ENCODE measurements at places on chromosomes 5 and 9. TPM values are rescaled to one million over a fixed set of nuclear protein-coding genes. Genes with fewer than 3 reads are reported as not detected.

The SLC6A18 gene
- total RNA-seq: not detected

GRCh38 chr5:11269515-11269914, 508.5 kb upstream of the DAP start:
- DNase-seq: no peak

The DOK3 gene
- 51.4 TPM for total RNA-seq

DNA sequence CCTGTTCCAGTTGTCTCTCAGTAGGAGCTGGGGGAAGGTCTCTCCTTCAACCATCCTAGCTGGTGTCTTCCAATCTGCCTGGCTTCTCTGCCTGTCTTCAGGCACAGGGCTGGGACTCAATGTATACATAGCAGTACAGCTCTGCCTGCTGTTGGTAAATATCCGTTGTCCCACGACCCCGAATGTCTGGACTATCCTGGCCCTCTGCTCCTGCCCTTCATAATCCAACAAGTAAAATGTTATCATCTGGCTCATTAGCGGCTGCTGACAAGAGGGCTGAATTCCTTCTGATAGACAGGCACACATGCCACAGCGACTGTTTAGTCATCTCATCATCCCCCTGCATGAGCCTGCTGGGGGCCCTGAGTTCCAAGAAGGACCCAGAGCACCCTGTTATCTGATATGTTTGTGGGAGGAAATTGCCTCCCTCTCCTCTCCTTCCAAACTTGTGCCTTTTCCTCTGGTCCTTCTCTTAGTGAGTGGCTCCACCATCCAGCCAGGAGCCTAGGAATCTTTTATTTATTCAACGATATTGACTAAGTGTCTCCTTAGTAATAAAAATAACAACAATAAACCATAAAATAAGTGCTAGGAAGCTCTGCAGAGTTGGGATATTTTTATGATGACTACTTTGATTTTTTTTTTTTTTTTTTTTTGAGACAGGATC, 29.5 kb upstream of the TGFBR1 start:
- no peak for DNase-seq

- DNase-seq: no peak
Observed at GRCh38 chr5:57441557-57441956, 41.1 kb downstream of the ACTBL2 start.

- no peak for DNase-seq
Observed at GRCh38 chr5:157730900-157731271, 334 bp upstream of the THG1L start.

All from endothelial cell (in vitro differentiated cells).